ENCODE measurements at places on chromosomes 3 and 15. TPM values are rescaled to one million over a fixed set of nuclear protein-coding genes. Genes with fewer than 3 reads are reported as not detected.

The CTXN2 gene
- not detected for total RNA-seq

The MIX23 gene
- total RNA-seq = 67.7 TPM

The EEF1AKMT4 gene
- 19.5 TPM for total RNA-seq

The IGF1R gene
- 15.5 TPM for total RNA-seq

The SLC28A1 gene
- total RNA-seq = not detected
